ENCODE measurements at places on chromosomes 3 and 15. TPM values are rescaled to one million over a fixed set of nuclear protein-coding genes. Genes with fewer than 3 reads are reported as not detected.

DNA sequence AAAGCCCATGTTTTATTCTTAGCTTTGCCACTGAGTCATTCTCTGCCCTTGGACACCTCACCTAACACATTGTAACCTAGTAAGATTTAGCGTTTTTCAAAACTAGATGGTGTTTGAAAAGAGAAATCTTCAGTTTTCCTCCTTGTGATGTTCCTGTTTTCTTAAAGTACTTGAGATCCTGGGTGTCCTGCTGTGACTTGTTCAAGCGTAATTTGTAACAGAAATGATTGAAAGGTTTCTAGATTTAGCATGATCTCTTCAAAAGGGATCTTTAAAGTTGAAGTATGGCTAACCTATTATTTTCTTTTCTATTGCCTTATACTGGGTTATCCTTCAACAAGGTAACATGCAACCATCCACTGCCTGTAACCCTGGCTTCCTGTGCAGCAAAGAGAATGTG lies 32.6 kb upstream of the SPATA16 start:
- no peak for DNase-seq

DNA sequence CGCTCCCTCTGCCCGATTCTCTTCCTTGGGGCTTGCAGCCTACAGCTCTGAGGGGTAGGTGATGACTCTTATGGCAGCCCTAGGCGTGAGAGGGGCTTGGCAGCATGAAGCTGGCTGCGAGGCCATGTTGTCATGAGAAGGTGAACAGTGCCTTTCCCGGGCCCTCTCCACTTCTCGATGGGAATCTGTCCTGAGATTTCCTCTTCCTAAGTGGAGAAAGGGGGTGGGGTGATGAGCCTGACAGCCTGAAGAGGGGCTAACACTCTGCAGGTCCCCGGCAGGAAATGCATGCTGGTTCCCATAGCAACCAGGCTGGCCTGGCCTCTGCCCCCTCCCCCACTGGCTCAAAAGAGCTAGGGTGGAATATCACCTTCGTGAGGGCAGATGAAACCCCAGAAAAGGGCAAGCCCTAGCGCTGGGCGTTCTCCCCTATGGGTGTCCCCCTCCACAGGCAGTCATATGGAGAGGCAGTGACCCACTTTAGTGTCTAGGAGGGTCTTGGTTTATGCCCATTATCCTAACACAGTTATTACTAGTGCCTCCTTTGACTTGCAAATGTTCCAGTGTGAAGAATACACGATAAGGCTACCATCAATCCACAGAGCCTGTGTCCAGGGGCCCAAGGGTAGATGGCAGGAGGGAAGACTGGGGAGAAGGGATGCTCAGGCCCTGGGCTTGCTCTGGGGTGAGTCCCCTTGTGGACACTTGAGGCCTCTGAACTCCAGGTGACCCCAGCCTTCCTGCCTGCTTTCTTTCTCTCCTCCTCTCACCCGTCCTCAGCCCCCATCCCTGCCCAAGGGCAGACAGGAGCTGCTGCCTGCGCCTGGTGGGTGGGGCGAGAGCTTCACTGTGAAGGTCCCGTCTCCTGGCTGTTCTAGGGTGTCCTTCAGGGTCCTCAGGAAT lies 13.2 kb downstream of the EPHB3 start:
- no peak for DNase-seq

GRCh38 chr3:151393146-151393830 lies 8.7 kb upstream of the P2RY12 start:
- DNase-seq = no peak

DNA sequence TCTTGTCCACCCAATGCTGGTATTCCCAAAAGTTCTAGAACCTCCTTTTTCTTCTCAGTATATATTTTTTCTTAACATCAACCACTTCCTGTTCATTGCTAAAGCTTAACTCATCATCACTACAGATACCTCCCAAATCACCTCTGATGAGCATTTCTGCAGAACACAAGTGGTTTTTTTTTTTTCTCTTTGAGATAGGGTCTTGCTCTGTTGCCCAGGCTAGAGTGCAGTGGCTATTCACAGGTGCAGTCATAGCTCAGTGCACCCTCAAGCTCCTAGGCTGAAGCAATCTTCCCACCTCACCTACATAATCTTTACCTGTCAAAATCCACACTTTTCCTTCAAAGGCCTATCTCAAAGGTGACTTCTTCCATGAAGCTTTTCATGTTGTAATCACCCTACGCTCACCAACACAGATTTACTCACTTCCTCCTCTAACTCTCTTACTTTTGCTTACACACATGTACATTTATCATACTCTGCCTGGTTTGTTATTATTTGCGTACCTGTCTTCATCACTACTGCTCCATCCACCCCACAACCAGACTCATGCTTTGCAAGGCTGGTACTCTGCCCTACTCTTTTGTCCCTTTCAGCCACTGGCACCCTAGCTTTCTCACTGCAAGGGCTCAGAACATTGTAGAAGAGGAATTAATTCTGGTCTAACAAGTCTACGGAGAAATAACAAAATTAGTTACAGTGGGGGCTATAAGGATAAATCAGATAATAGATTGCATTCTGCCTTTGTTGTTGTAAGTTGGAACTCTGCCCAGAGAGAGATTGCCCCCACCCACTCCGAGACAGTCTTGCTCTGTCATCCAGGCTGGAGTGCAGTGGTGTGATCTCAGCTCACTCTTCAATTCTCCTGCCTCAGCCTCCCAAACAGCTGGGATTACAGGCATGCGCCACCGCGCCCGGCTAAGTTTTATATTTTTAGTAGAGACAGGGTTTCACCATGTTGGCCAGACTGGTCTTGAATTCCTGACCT lies 27.5 kb downstream of the HERC1 start:
- DNase-seq = no peak

- DNase-seq = no peak
Measured at GRCh38 chr15:62497356-62497755, 332.3 kb upstream of the C2CD4B start.

DNA sequence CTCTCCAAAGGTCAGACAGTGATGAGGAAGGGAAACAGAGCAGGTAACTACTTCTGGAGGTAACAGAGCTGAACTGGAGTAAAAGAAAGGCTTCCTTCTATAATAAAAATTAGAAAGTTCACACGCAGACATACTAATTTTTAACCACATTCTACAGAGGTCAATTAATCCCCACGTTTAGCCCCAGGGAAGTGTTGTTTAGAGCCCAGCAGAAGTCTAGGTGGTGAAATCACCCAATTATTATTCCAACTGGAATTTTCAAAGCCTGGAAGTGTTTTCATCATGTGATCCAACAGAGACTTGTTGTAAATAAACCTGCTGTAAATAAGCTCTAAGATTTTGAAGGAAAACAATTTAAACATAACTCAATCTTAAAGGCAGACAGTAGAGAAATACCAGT lies 6.8 kb downstream of the ALDH1A2 start:
- no peak for DNase-seq

GRCh38 chr3:50237754-50238548 lies 1.9 kb downstream of the GNAI2 start:
- DNase-seq = peak; percentile 75

DNA sequence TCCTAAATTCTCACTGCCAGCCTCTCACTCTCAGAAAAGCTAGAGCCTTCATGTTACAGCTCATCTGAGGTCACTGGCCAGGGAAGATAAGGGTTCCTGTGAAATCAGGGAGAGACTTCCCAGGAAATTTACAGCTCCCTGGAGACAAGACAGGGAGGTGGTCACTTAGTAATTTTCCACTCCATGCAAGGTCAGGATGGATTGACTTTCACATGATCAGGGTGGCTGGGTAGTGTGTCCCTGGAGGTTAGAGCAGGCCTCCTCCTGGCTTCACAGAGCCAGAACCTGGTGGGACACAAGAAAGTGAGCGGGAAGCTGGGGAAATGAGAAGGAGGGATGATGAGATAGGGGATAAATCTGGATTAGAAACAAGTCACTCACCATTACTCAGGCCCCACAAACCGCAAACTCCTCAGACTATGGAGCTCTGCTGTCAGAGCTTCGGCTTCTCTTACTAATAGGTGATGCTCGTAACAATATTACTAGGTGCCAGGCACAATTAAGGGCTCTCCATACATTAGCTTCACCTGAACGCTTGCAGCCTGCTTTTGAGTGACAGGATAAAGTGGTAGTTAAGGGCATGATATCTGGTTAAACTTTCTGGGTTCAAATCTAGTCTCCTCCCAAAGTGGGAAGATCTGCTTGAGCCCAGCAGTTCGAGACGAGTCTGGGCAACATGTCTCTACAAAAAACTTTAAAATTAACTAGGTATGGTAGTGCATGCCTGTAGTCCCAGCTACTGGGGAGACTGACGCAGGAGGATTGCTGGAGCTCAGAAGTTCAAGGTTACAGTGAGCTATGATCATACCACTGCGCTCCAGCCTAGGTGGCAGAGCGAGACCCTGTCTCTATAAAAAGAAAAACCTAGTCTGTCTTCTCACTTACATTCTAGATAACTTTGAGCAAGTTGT lies 24.9 kb downstream of the DUOX2 start:
- DNase-seq = no peak

GRCh38 chr15:100735129-100736053 lies 133.0 kb downstream of the ASB7 start:
- no peak for DNase-seq

The HRG gene
- polyA plus RNA-seq = 0.13 TPM

The NR1I2 gene
- polyA plus RNA-seq = 0.50 TPM

The GPR156 gene
- polyA plus RNA-seq = 2.4 TPM

The TADA3 gene
- 74.5 TPM for polyA plus RNA-seq

The RARB gene
- polyA plus RNA-seq = 42.4 TPM

The CACNA2D2 gene
- 27.5 TPM for polyA plus RNA-seq

All from right lung (tissue), 10 donors.